Lung (tissue), 17 donors: ENCODE measurements at places on chromosomes 12 and 14. TPM values are rescaled to one million over a fixed set of nuclear protein-coding genes. Genes with fewer than 3 reads are reported as not detected.

ING4 gene
- polyA plus RNA-seq, result 20.3 TPM

HCAR2 gene
- 1.4 TPM for polyA plus RNA-seq

EGLN3 gene
- polyA plus RNA-seq, result 2.6 TPM

PLCZ1 gene
- not detected for polyA plus RNA-seq

SIX4 gene
- polyA plus RNA-seq, result 1.1 TPM

SLC25A47 gene
- 0.02 TPM for polyA plus RNA-seq
